Activated CD4-positive, alpha-beta T cell treated with anti-CD3 and anti-CD28 coated beads, Interleukin-2, amount 50 U/mL, for 1 hour (primary cell): ENCODE measurements at places on chromosomes 1 and 21.

GRCh38 chr1:99557546-99558202, 88.2 kb upstream of the PALMD start:
- no peak for DNase-seq

- DNase-seq, result no peak
Measured at GRCh38 chr1:70504176-70504820, 93.2 kb downstream of the CTH start.

DNA sequence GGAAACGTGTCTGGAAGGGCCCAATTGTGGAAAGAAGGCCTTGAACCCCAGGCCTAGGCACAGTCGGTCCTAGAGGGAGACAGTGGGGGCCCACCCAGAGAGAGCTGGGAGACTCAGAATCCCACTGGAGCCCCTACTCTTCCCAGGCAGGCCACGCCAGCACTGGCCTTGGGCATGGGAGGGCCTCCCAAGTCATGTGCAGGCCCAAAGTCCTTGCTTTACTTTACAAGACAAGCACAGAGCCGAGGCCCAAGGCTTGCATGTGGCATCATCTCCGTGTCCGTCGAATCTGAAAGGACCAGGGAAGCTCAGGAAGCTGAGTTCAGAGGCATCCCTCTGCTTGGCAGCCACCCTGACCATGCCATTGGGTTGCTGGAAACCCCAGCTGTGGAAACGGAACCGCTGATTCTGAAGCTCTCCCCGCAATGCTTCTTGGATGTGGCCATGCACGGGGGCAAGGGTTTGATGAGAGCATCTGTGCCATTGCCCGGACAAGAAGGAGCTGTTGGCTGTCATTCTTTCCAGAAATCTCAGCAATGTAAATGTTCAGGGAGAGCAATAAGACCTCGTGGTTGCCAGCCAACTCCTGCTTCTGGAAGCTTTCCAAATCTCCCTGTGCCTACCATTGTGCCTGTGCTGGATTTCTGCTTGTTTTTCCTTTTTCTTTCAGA, 32.8 kb downstream of the ABCG1 start:
- DNase-seq, result no peak

DNA sequence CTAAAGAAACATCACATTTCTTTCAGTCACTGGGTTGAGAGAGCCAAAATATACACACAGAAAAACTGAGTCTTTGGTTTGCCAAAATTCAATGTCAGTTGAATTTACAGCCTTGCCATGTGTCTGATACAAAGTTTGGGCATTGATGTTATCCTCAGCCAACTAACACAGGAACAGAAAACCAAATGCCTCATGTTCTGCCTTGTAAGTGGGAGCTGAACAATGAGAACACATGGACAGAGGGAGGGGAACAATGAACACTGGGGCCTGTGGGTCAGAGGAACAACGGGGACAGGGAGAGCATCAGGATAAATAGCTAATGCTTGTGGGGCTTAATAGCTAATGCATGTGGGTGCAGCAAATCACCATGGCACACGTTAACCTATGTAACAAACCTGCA, 39.6 kb upstream of the C21orf91 start:
- no peak for DNase-seq

DNA sequence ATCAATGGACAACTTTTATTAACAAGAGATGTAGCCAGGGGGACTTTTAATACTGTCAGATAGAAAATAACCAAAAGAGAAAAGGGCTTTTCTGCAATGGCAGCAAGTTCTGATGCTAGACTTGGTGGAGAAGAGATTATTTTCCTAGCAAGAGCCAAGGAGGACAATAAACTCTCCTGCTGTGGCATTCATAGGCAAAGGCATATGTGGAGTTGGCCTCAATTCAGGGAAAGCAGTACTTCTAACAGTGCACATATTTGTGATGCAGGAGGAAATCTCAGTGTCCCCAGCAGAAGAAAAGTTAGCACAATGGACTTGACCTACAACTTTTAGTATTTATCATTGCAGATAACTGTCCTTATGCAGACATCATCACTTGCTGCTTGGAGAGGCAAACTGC, 75.1 kb upstream of the GRIK1 start:
- DNase-seq, result no peak

DNA sequence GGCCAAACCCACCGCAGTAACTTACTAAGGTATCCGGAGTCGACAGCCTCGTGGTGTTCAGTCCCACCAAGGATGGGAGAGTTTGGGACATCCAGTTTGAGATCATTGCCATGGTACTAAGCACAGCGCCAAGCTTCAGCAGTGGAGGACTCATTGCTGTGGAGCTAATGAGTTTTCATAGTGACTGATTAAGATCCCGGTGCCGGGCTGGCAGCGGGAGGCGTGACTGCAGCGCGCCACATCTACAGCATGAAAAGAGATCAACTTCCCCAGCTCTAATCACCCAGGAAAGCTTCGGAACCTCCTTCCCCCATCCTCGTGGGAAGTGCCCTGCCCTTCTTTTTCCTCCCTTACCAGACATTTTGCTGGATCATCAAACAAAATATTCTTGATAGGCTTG, 149.9 kb downstream of the OLFM3 start:
- DNase-seq, result no peak

DNA sequence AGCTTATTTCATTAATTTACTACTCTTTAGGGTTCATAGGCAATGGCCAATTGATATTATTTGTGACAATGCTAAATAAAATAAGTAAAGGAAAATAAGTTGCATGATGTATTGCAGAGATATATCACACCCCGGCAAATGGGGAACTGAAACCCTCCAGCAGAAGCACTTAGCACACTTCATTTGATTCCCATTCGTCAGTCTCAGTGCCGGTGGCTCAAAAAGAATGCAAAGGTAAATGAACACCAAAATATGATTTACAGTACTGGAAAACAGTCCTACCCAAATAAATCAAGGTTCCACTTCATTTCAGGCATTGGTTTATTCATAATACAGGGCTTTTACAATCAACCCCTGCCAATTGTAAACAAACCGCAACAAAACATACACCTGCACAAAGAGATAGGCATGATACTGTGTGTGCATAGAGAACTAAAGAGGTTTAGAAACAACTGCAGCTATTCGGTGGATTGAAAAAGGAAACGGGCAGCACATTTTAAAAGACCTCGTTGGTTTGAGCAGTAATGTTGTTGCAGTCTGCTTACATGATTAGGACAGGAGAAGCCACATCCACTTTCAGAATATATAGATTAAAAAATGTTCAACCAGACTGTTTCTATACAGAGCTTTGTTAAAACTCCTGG, 1019.2 kb downstream of the TTLL7 start:
- DNase-seq, result no peak

GRCh38 chr1:155715777-155716176, 26.9 kb downstream of the DAP3 start:
- DNase-seq, result no peak

DNA sequence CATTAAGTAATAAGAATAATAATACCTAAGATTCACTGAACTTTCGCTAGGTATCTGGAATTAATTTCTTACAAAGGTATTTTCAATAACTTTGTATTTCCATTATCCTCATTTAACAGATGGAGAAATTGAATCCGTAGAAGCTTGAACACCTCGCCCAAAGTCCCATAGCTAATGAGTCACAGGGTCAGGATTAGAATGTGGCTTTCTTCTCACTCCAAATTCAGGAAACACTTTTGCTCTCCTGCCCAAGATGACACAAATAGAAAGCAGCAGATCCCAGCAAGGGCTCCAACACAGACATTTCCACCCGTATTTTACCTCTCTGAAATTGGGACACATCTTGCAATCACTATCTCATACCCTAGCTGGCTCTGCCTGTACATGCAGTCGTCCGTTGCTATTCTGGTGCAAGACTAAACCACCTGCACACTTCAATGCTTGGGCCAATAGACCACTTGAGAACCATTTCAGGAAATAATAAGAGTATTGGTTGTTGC, 125.9 kb upstream of the GREM2 start:
- no peak for DNase-seq

- no peak for DNase-seq
Measured at GRCh38 chr1:109542657-109543056, 3.0 kb downstream of the GPR61 start.

- DNase-seq, result no peak
Measured at GRCh38 chr1:24321126-24321525, 2.0 kb downstream of the GRHL3 start.

- DNase-seq, result no peak
Measured at GRCh38 chr1:156500543-156500792, at the start of gene MEF2D. Gene MEF2D (minus strand): TSS chr1:156500775. CDS start chr1:156483292, 17,483 bp downstream.

DNA sequence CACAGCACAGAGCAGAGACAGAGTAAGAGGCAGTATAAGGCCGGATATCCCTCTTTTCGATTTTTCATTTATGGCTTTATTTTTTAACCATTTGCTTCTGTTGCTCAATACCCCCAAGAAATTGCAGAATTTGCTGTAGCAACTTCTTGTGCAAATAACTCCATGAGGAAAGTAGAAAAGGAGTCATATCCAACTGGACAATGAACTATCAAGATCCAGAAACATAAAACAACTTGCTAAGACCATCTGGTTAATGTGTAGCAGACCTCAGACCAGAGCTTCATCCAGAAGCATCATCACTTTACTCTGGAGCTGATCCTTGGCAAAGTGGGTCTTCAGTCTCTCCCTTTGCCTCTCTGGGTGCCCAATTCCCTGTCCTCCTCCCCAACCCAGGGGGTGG, 45.9 kb downstream of the ZNF697 start:
- DNase-seq, result no peak

- DNase-seq, result no peak
Measured at GRCh38 chr1:161342821-161343220, 24.9 kb downstream of the CFAP126 start.

GRCh38 chr1:194447636-194448035, 1261.2 kb upstream of the B3GALT2 start:
- no peak for DNase-seq

GRCh38 chr1:46254668-46255067, 7.1 kb downstream of the RAD54L start:
- DNase-seq, result no peak

- DNase-seq, result no peak
Measured at GRCh38 chr1:166903232-166903631, 27.2 kb upstream of the TADA1 start.

GRCh38 chr21:38992737-38993136, 187.0 kb downstream of the ETS2 start:
- DNase-seq, result no peak

DNA sequence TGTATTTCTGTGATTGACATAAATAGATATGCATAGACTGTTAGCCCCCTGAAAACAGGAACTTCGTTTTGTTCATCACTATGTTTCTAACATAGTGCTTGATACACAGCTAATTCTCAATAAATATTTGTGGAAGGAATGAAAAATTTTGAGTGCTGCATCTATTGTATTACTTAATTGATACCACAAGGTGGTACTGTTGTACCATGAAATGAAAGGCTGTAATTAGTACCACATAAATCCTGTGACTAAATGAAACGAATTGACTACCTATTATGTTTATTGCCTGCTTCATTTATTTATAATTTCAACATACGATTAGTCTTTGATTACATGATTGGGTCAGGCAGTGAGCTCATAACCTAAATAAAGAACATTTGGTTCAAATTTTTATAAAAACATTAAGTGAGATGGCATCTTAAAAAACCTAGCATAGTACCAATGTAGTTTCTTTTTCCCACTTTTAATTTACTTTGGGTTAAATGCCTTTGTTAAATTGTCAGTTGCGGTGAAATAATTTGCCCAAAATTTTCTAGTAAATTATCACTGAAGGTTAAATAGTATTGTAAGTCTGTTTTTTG, 15.0 kb upstream of the TGFB2 start:
- DNase-seq, result no peak

- DNase-seq, result no peak
Measured at GRCh38 chr1:186194107-186194756, 180.8 kb downstream of the TPR start.

- DNase-seq, result no peak
Measured at GRCh38 chr1:46605232-46605631, 1.2 kb upstream of the MKNK1 start.

DNA sequence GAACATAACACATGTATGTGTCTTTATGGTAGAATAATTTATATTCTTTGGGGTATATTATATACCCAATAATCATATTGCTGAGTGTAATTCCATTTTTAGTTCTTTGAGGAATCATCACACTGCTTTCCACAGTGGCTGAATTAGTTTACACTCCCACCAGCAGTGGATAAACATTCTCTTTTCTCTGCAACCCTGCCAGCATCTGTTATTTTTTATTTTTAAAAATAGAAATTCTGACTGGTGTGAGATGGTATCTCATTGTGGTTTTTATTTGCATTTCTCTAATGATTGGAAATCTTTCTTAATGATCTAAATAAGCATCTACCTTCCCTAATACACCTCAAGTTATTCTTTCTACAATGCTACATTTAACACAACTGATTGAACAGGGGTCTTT, 346.2 kb upstream of the LYPLAL1 start:
- DNase-seq, result no peak

DNA sequence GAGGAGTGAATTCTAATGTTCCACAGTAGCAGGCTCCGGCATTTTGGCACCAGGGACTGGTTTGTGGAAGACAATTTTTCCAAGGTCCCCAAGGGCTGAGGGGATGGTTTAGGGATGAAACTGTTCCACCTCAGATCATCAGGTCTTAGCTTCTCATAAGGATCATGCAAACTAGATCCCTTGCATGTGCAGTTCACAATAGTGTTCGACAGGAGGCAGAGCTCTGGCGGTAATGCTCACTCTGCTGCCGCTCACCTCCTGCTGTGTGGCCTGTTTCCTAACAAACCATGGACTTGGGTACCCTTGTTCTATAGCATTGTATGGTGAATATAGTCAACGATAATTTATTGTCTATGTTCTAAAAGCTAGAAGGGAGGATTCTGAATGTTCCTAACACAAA, 16.6 kb downstream of the CRNN start:
- DNase-seq, result no peak

DNA sequence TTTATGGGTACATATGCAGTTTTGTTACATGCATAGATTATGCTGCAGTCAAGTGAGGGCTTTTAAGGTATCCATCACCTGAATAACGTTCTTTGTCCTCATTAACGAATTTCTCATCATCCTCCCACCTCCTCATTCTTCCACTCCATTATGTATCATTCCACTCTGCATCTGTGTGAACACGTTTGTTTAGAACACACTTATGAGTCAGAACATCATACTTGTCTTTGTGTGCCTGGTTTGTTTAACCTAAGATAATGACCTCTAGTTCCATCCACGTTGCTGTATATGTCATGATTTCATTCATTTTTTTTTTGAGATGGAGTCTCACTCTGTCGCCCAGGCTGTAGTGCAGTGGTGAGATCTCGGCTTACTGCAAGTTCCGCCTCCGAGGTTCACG, 6.7 kb upstream of the MPC2 start:
- DNase-seq, result no peak

DNA sequence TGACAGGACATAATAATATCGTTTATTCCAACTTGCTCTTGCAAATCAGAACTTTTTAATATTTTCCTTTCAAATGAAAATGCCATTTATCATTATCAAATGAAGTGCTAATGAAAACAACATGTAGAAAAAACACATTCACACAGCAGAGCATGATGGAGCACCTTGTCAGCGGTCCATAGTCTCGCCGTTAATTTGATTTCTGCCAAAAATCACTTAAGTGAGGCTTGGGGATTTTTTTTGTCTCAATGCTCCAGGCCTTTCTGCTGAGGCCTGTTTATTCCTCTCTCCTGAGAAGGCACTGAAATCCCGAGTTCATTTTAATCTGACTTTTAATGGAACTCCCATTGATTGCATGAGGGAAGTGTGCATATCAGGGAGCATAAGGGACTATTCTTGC, 122.5 kb downstream of the ELAVL4 start:
- no peak for DNase-seq
